ENCODE measurements at places on chromosomes 7 and 10.
A peak's percentile ranks its signal among the peaks of the same experiment; 100 is the strongest.

DNA sequence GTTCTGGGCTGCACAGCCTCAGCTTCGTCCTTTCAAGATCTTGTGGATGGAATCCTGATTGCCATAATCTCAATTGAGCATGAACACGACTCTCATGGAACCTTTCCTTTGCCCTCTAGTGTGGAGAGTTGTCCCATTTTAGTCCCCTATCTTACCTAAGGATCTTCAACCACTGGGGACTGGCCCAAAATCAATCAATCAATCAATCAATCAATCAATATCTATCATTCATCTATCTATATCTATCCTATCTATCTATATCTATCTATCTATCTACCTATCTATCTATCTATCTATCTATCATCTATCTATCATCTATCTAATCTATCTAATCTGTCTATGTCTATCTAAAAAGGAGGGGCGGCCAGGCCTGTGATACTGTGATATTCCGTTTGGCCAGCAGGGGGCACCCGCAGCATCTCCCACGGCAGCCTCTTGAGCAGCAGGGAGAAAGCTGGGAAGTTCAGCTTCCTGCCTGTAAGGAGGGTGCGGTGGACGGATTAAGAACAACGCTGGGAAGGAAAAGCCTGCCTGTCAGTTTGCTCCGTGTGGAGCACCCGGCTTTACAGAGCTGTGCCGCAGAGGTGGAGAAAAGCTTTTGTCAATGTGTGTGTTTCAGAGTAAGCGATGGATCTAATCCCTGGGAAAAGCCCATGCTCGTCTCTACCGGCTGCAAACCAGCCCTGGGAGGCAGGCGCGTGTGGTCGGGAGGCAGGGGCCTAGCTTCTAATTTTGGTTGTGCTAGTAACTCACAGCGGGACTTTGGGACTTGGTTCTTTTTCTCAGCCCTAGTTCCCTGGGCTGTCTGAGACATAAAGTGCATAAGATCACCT, 124.9 kb downstream of the SH2D4B start:
- peak; percentile 32 for DNase-seq

DNA sequence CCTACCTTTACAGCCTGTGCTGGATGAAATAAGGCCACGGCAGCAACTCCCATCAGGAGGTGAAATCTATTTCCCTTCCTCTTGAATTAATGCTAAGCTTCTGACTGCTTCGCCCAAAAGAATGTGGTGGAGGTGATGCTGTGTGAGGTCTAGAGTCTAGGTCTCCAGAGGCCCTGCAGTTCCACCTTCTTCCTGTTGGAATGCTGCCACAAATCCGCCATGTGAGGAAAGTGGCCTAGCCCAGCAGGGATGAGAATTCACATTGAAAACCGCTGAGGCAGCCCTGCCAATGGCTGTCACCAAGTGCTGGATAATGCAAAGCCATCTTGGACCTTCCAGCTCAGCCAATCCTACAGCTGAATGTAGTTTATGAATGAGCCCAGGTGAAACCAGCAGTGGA, 28.0 kb downstream of the RHOBTB1 start:
- DNase-seq, result no peak

DNA sequence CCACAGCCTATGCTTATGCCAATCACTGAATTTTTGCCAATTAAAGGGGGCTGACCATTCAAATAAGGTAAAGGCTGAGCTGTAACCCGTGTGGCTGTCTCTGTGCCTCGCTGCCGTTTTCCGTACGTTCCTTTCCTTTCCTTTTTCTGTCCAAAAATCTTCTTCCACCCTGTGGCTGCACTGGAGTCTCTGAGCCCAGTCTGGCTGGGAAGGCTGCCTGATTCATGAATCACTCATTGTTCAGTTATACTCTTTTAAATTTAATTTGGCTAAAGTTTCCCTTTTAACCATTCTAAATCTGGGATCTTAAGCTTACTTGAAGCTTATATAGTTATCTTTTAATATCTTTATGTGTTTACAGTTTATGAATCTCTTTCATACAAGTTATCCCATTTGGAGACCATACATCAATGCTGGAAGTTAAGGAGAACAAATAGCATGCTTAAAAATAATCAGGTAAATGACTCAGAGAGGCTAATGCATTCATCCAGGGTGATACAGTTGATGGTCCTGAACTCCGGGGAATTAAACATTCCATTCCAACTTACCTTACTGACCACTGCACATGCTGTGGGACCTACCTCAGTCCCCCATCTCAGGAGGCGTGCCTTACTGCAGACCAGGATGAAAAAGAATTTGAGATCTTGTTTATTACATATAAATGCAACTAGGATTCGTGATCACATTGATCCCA, 385.3 kb upstream of the ADARB2 start:
- DNase-seq, result no peak

GRCh38 chr10:80504897-80505465, 32.7 kb upstream of the SH2D4B start:
- no peak for DNase-seq

GRCh38 chr10:32461203-32461602, 15.3 kb downstream of the CCDC7 start:
- no peak for DNase-seq

DNA sequence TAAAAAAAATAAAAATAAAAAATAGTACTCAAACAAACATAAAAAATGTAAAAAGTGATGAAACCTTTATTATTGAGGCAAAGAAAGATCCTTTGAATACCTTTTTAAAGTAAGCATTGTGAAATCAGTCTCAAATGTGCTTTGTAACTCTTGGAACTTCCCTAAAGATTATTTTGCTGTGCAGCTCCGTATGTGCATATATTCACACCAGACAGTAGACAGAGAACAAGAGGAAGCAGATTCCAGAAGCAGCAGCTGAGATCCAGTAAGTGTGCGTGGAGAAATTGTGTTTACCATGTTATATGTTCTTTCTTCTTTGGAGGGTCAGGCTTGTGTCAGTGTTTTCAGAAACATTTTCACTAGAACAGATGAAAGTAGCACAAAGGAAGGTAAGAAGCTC, 324.9 kb downstream of the AGMO start:
- no peak for DNase-seq

- DNase-seq, result no peak
Observed at GRCh38 chr10:131921184-131921583, 20.4 kb downstream of the PPP2R2D start.

- no peak for DNase-seq
Observed at GRCh38 chr10:80283119-80283518, 6.3 kb downstream of the MAT1A start.

- DNase-seq, result no peak
Observed at GRCh38 chr7:124308384-124308783, 275.5 kb upstream of the TMEM229A start.

- peak; percentile 84 for DNase-seq
Observed at GRCh38 chr7:97872025-97872669, at the start of gene ASNS. Gene ASNS, minus strand, starts transcription at chr7:97872408. Its CDS starts 3,252 bp downstream, at chr7:97869156.

DNA sequence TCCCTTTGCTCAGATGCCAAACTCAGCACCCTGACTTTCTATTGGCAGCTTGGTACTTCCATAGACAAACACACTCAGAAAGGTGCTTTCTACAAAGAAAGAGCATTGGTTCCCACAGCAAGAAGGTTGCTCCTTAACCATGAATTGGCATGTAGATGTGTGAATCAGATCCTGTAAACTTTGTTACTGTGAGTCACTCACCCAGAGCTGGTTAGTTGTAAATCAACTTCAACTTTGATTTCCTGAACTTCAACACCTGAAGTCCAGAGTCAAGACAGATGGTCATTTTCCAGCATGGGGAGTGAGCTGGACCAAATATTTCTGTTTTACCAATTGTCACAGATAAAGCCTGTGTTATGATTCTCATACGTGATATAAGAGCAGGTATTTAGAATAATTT, 797.2 kb downstream of the TNS3 start:
- DNase-seq, result no peak

DNA sequence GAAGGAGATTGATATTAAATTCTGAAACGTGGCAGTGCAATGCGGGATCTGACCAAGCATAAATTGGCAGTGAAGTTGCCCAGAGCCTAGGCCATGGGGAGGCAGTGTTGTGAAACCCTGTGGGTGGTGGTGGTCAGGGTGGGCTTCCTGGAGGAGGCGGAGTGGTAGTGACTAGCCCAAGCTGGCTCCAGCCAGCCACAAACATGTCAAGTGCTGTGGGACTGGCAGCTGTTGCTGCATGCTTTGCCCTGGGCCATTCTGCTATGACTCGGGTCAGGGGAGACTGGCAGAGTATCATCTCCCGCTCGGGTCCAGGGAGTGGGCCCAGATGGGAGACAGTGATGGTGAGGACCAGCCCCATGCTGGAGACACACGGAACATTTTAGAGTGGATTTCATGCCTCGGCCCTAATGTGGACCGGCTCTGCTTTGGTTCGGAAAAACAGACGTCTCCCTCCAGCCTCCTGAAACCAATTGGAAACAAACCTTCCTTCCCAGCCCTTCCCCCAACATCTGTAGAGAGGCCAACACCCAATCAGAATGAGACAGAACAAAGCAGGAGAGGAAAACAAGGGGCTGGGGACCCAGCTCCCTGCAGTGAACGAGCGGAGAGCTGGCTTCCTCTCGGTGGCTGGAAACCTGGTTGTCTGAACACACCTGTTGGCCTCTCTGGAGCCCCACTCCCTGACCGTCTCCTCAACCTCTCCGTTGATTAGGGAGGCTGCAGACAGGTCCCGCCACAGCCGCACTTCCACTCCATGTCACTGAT, 58.2 kb downstream of the TMEM270 start:
- DNase-seq, result no peak

GRCh38 chr10:110714356-110714755, 70.2 kb downstream of the RBM20 start:
- no peak for DNase-seq

- DNase-seq, result no peak
Observed at GRCh38 chr10:14953424-14954000, 384 bp downstream of the DCLRE1C start.

GRCh38 chr7:101818287-101819071, 1.1 kb downstream of the CUX1 start:
- DNase-seq, result no peak

- DNase-seq, result no peak
Observed at GRCh38 chr7:83672157-83672556, 23.2 kb upstream of the SEMA3E start.

- DNase-seq, result no peak
Observed at GRCh38 chr7:105979405-105979804, 16.3 kb downstream of the CDHR3 start.

DNA sequence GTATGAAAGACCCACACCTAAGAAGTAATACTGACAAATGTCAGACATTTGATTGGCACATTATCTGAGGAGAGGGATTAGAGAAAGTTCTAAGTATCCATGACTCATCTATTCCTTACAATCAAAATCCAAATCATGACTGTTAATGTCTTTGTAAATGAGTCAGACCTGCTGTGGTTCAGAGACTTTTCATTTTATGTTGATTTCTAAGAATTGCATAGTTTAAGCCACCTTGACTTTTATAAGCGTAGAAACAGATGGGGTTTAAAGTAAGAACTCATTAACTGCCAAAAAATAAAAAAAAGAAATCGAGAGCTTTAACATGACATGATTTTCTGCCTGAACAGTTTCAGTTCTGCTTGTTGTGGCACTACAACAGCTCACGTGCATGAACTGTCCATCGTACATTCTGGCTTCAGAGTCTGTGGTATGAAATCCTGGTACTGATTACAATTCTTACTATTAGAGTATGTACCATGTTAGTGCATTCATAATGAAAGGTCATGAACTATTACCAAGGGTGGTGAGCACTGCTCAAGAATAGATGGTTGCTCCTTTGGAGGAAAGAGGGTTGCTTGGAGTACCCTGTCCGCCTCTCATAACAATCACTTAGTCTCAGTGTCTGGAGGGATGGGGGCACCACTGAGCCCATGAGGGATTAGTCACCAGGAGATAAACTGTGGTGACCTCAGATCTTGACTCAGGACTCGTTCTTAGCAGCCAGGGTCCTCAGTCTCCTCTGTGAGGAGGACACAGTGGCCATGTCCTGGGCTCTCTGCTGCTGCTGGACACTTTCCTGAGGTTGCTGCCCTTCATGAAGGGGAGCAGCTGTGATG, 42.2 kb downstream of the ACSM6 start:
- no peak for DNase-seq

GRCh38 chr7:97145068-97145467, 27.6 kb downstream of the SDHAF3 start:
- peak; percentile 10 for DNase-seq

DNA sequence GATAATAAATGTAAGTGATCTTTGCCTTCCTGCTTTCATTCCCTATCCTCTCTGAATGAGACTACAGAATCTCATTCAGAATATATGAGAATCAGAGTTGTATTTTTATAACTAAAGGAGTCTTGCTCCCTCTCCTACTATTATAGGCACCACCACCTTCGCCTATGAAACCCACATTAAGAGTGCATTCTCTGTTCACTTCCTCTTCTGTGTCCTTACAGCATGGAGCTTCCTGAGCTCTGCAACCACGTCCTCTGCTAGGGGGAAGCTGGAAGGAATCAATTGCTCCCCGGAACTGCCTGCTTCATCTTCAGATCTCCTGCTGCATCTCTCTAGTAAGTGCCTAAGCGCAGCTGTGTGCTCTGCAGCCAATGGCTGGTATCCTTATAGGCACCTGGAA, 820.7 kb downstream of the GRID1 start:
- no peak for DNase-seq

DNA sequence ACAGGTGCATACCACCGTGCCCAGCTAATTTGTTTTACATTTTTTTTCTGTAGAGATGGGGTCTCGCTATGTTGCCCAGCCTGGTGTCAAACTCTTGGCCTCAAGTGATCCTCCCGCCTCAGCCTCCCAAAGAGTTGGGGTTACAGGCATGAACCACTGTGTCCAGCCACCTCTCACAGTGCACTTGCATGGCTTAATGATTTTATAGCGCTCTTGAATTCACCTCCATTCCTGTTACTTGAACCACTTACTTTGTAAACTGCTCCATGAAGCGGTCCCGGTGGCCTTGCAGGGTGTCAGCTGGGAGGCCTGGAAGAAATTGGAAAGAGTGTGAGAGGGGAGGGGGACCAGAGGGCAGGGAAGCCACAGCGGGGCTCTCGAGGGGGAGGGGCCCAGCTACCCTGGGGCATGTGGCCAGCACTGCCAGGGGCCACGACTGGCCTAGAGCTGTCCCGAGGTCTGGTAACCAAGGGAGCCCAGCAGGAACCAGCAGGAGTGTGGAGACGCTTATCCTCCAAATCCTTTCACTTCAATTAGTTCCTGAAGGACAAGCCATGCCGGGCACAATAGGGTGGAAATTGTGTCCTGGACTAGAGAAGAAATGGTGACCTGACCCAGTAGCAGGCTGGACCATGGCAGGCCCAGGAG, 76.0 kb downstream of the SPDYE5 start:
- DNase-seq, result no peak

DNA sequence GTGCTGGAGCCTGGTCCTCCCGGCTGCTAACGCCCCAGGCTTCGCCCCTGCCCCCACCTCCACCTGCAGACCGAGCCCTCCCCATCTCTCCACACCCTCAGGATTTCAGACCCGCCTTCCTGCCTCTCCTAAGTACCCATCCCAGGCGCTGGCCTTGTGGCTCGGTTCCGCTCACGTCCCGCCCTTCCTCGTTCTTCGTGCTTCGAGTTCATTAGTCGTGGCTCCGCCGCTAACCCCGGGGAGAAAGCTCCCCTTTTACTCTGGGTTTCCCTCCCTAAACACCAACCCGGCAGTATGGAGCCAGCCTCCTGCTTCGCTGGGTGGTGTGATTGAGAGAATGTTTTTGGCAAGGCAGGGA, 11.2 kb downstream of the EMX2 start:
- no peak for DNase-seq

- no peak for DNase-seq
Observed at GRCh38 chr7:151896086-151896485, 19.2 kb upstream of the PRKAG2 start.

Measured in stimulated activated naive CD4-positive, alpha-beta T cell (primary cell).